ENCODE measurements at places on chromosomes 6 and 20.

- DNase-seq = no peak
These were observed 63.8 kb upstream of the BMP2 start for GRCh38 chr20:6703656-6704055.

- DNase-seq = no peak
These were observed 1.3 kb downstream of the SIRPB2 start for GRCh38 chr20:1489764-1490436.

GRCh38 chr6:72933233-72933632 lies 292.1 kb downstream of the KHDC1L start:
- DNase-seq = no peak

GRCh38 chr6:89297695-89298351 lies 17.3 kb downstream of the GABRR2 start:
- peak; percentile 78 for DNase-seq

DNA sequence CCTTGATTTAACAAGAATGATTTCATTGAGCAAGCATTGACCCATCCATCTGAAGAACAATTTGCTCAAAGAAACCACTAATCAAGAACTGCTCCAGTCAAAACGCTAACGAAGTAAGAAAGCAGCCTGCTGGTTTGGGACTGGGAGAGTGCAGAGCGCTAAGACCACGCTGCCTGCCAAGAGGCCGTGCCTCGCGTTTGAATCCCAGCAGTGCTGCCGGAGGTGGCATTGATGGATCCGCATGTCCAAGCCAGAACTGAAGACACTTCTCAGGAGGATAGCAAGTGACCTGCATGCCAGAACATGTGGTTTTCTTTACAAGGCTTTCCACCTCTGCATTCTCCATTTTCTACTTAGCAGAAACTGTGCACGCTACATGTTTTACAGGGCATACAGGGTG lies 105.2 kb upstream of the FOXC1 start:
- no peak for DNase-seq

DNA sequence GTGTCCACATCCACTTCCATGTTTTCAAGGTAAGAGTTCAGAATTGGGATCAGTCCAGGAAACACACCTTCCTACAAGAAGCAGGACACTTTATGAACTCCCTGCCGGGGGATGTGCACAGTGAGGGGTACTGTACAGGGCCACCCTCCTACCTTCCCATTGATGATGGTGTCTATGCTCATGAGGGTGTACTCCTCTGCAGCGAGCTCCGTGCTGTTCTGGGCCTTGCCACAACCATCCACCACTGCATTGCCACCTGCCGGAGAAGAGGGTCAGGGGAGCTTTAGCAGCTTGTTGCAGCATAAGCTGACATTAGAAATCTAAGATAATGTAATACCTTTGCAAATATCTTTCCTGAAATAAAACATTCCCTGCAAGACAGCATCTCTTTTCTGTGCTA lies 44.8 kb downstream of the GCLC start:
- DNase-seq = no peak

DNA sequence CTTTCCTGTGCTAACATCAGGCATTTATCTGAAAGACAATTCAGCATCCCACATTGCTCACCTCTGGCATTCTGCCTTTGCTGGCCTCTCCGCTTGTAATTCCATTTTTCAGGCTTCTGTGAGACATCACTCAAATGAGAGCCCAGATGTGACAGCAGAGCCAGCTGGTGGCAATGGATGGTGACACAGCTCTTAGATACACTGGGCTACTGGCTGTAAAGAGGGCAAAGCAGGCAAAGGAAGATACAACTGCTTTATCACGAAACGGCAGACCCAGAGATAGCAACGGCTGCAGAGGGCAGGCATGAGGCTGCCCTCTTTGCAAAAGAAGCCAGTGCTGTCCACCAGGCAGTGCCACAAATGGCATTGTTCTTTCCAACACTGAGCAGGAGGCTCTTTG lies 329.8 kb downstream of the KIF16B start:
- DNase-seq = no peak

GRCh38 chr20:49854190-49854875 lies 41.7 kb downstream of the SLC9A8 start:
- DNase-seq = no peak
